Stimulated activated CD8-positive, alpha-beta memory T cell treated with anti-CD3 and anti-CD28 coated beads, Interleukin-4, amount 100 ng/mL, for 4 hours (primary cell): ENCODE measurements at places on chromosomes 16 and 17.

- no peak for DNase-seq
Measured at GRCh38 chr17:74243013-74243755, 29.8 kb downstream of the TTYH2 start.

DNA sequence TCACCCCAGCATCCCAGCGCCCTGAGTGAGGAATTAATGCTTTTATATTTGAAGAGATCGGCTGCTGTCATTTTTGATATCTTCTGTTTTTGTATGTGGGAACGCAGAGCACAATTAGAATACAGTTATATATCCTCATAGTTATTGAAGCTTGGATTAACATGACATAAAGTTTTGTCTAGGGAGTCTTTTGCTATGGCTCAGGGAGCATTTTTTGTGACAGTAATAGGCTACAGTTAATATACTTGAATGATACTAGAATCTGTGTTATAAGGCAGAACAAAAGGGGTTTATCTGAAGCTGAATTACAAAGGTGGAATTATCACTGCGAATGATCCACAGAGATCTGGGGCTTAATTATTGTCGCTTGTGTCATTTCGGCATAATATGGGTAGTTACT is 239.4 kb downstream of the MSI2 start:
- DNase-seq = no peak

- DNase-seq = no peak
Measured at GRCh38 chr17:11999696-12000095, 2.4 kb upstream of the ZNF18 start.

DNA sequence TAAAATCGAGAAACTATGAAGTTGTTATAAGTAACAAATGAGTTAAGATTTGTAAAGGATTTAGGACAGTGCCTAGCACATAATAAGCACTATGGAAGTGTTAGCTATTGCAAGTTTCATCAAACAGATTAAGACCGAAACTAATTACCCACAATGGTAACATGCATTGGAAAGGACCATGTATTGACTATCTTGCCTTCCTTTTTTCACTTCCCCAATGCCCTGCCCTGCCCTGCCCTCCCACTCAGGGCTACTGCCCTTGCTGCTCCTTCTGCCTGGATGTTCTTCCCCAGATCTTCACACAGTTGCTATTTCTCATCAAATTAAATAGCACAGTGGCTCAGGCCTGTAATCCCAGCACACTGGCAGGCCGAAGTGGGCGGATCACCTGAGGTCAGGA is 202.1 kb upstream of the PSMD7 start:
- DNase-seq = no peak

DNA sequence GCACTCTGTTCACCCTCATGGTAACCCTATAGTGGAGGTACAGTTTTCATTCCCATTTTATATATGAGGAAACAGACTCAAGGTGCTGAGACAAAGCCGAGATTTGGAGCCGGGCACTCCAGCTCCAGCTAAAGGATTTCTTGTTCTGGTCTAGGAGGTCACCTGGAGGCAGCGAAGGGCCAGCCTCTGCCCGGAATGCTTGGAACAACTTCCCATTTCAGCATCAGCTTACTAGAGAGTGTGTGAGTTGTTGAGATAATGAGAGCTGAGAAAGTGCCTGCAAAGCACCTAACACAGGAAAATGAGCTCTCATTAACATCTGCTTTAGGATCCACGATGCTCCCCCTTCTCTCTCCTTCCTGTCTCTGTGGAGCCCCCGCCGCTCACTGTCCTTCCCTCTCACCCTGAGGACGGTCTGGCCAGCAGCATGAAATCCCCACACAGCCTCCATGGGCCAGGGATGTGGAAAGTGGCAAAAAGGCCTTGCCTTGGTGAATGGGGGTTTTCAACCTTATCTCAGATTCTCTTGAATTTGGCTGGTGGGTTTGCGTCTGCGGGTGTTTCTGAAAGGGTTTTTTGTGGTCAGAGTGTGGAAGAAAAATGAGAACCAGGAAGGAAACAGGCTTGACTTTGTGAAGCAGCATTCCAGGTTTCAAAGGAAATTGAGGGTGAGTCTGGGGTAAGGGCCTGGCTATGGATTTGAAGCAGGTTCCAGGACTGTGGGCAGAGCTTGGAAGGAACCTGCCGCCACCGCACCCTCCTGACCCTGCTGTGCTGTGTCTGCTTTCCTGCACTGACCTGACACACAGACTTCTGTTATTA is 178.7 kb downstream of the FOXL1 start:
- no peak for DNase-seq

DNA sequence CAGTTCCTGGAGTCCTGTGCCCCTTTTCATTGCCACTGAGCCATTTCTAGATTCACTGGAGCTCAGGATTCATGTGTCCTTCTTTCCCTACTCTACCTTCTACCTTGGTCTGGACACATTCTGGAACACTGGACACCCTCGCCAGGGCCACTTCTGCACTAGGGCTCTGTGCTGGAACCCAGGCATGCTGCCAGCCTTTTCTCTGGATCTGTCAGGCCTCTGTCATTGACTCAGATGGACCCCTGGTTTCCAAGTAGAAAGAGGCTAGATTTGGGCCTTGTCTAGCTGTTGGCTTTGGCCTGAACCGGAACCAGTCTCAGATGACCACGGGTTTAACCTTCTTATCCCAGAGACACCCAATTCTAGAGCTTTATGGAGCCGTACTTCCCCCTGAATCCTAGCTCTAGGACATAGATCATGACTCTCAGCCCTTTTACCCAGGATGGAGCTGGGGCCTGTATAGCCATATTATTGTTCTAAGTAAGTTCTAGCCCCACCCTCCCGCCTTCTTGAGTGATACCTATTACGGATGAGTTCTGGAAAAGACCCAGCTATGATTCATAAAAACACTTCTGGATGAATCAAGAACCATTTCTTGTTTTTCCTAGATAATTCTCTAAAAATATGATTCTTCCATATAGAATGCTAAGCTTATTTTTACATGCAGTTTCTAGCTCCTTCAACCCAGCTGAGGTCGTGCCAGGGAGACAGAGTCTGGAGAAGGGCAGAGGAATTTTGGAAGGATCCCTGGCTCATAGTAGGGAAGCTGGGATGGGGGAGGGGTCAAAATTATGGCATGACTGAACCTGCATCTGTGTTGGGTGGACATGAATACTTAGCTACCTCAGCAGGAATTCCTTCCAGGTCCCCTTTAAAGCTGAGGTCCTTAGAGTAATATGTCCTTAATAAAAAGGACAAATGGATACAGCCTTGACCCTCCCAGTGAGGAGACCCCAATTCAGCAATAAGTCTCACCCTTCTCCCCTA is 1.1 kb upstream of the CHRNB1 start:
- DNase-seq = no peak

- DNase-seq = no peak
Measured at GRCh38 chr17:57995076-57995956, 7.3 kb upstream of the VEZF1 start.

- DNase-seq = no peak
Measured at GRCh38 chr16:20899477-20900298, 470 bp downstream of the DCUN1D3 start.

GRCh38 chr17:19574956-19575355 is 41.3 kb downstream of the SLC47A1 start:
- DNase-seq = no peak

DNA sequence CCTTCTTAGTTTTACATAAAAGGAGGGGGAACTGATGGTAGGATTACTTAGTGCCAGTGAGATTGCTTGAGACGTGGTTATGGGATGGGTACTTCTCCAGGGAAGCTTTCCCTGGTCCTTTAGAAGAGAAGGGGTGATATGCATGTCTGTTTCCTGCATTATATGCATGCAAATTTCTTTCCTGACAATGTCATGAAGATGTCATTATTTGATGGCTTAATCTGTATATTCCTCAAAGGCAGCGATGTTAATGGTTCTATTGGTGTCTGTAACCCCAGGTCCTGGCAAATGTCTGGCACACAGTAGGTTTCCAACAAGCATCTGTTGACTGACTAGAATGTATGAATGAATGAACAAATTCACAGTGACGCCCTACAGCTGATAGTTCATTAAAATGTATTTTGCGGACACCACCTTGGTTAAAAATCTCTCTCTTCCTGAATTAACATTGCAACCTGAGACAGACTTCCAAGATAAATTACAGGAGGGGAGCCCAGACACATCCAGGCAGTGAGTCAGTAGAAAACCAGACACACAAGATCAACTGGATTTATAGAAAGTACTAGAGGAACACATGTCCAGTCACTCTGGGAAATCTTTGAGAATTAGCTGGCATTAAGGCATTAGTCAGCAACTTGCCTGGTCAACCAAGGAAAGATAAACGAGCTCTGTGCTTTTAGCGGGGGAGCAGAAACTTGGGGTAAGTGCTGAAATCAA is 293.4 kb downstream of the XYLT1 start:
- no peak for DNase-seq

DNA sequence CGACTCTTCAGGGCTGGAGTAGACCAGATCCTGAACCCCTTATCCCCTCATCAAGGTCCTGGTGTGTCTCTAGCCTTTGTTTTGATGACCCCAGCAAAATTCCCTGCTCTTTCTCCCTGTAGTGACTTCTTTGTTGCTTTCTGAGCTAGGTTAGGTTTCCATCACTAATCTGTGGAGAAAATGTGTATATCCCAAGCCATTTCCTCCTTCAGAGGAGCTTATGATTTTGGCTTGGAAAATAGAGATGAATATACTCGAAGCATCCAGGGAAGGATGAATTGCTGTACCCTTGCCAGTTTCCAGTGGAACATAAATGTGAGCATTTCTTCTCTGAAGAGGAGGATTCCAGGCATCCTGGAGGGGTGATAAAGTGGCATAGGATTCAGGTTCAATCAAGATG is 55.8 kb downstream of the KSR1 start:
- DNase-seq = no peak

DNA sequence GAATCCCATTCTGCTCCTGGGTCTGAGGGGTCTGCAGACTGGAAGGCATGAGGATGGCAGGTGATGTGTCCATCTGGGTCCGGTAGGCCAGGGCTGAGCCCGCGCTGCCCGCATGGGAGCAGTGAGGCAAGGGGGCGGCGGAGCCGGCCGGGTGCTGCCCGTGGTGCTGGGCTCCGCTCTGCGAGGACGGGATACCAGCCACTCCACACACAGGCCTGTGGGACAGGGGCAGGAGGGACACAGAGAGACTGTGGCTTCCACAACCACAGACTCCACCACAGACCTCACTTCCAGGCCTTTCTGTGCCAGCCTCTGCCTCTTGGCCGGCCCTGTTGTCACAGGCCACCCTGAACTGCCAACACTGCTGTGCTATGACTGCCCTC is 25.4 kb downstream of the MAP1LC3B start:
- no peak for DNase-seq

GRCh38 chr16:35687071-35687470 is 2227.7 kb downstream of the TP53TG3F start:
- no peak for DNase-seq

- no peak for DNase-seq
Measured at GRCh38 chr17:80512233-80512632, 32.4 kb upstream of the RPTOR start.

- no peak for DNase-seq
Measured at GRCh38 chr17:72165867-72166439, 45.1 kb downstream of the SOX9 start.

GRCh38 chr17:28763137-28763799 is 19.5 kb downstream of the TRAF4 start:
- no peak for DNase-seq

- DNase-seq = no peak
Measured at GRCh38 chr17:44887971-44888954, 11.0 kb downstream of the EFTUD2 start.

DNA sequence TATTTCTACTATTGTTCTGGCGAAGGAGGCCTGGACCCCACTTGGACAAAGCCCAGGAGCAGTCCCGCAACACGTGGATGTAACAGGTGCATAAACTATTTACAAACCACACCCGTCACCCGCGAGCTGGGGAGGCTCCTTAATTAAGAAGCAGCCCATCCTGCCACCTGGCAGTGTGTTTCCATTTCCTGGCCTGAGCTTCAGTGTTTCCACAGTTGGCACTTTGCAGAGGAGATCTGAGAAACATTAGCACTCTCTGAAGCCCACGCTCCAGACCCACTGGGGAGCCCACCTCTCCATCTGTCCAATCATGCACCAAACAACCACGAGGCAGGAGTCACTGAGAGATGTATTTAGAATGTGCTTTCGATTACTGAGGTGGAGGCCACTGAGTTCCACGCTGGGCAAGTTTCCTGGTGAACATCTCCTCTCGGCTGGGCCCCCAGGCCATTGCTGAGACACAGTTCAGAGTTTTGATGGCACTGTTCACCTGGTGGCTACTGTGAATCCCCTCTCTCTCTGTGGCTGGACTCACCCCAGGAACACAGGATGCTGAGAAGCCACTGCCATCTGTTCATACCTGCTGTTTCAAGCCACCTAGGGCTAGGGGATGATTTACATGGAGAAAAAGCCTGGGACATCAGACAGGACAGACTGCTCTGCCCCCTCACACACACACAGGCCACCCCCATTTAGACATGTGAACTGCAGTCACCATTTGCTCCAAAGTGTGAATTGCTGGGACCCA is 129.1 kb downstream of the AIPL1 start:
- DNase-seq = no peak

DNA sequence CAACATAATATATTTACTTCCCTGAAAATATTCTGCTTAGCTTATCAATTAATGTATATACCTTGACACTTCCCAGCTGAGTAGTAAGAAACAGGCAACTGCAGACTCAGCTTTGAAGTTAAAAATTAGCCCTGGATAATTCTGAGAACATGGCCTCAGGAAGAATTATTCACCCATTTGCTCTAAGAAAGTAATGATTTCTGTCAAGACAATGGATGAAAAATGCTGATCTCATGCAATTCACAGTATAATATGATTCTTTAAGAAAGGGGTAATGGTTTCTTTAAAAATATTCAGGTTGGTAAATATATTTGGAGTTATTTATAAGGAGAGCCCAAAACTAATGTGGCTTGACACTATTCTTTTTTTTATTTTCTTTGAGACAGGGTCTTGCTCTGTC is 88.8 kb downstream of the CACNG1 start:
- DNase-seq = no peak

DNA sequence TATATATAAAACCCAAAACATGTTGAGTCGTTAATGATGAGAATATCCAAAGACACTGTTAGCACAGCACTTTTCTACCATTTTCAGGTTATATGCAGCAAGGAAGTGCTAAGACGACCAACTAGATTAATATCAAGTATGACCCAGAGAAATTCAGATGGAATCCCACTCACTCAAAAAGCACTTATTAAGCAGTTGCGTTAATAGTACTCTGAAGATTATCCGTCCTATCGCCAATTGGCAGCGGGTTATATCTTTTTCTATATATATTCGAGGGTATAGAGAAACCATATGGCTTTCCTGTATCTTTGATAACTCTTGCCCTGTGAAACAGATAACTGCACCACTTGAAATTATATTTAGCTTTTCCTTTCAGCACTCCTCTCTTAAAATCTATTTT is 1.1 kb downstream of the CRLF3 start:
- DNase-seq = no peak

DNA sequence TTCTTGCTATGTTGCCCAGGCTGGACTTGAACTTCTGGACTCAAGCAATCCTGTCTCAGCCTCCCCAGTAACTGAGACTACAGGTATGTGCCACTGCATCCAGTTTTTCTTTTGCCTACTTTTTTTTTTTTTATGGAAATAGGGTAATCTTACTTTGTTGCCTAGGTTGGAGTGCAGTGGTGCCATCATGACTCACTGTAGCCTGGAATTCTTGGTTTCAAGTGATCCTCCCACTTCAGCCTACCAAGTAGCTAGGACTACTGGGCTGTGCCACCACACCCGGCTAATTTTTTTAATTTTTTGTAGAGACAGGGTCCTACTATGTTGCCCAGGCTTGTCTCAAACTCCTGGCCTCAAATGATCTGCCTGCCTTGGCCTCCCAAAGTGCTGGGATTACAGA is 10.0 kb downstream of the LRRC36 start:
- DNase-seq = no peak

- no peak for DNase-seq
Measured at GRCh38 chr16:89084411-89084810, 9.2 kb upstream of the ACSF3 start.

GRCh38 chr16:19678804-19679203 is 39.2 kb downstream of the KNOP1 start:
- DNase-seq = no peak
